ENCODE measurements at places on chromosomes 1 and 21.

- DNase-seq: no peak
Measured at GRCh38 chr1:81458186-81458585, 342.5 kb upstream of the ADGRL2 start.

DNA sequence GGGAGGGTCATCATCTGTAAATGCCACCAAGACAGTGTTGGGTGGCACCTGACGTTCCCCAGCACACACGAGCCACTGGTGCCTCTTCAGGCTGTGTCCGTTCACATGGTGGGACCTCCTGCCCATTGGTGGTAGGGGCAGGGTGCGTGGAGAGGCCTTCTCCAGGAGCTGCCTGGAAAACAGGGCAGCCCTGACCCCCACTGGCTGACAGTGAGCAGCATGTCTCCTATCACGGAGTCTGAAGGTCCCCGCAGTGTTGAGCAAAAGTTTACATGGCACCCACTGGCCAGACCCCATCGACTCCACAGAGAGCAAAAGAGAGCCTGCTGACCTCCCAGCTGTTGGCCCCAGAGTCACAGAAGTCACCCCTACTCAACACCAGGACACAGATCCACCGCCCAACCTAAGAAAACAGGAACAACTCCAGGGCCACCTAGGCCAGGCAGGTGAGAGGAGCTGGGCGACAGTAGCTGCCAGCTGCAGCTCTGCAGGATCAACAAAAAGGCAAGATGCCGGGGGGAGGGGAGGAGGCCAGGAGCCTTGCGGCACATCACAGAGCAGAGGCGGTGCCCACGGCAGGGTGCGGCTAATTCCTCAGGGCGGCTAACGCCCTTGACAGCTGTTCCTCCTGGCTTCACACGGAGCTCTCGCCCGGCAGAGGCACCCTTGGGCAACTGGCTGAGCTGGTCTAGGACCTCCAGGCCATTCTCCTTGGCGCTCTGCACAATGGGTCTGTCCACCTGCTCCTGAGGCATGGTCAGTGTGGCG is 14.4 kb upstream of the IFI6 start:
- DNase-seq: no peak

- no peak for DNase-seq
Measured at GRCh38 chr1:30450818-30451233, 272.6 kb downstream of the MATN1 start.

DNA sequence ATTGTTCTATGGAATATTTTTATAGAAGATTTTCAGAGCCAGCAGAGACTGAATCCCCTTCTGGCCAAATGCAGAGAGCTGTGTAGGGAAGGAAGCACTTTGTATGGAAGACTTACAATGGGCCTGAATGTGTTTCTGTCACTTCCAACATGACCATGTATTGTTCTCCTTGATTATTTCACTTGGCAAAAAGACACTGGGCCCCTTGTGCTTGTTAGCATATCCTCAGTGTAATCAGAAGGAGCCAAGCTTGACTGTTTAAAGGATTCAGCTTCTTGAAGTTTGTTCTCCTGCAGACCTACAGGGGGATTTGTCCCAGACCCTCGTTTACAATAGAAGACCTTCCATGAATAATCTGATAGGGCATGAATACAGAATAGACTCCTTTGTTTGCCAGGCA is 48.1 kb upstream of the UBE2U start:
- DNase-seq: no peak

GRCh38 chr21:14683063-14683462 is 136.9 kb upstream of the SAMSN1 start:
- no peak for DNase-seq

DNA sequence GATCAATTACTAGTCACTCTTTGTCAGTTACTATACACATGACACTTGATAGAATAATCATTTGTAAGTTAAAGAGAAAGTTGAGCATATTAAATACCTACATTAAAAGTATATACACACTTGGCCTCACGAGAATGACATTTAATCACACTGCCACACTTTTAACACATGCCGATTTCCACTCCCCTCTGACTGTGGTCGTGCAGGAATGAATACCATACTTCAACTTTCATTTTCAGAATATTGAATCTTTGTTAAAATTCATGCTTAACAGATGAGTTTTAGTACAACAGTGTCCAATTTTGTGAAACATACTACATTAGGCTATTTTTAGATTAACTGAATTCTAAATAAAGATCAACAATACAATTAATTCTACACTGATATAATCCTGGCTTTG is 78.2 kb upstream of the SDC3 start:
- DNase-seq: no peak

DNA sequence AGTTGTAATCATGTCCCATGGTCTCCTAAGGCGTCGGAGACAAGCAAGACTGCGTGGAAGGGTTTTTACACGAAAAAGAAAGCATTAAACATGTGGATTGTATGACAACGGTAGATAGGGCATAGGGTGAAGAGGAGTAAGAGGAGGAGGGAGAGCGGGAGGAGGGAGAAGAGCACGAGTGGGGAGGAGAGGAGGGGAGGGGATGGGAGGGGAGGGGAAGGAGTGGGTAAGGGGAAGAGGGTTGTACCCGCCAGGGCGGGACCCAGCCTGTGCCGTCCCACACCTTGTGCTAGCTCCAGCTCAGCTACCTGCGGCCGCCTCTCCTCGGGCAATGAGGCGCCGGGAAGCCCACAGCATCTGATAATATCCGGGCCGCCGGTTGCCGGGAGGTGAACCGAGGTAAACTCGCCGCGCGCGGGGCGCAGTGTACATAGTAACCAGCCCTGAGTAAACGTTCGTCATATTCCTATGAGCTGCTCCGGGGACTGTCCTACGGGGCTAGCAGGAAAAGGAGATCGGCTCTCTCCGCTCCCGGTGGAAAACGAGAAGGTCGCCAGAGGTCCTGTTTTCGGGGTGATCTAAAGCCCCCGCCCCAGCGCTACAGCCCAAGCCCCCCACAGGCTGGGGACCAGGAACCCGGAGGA is 449 bp upstream of the RCAN3 start:
- DNase-seq: peak; percentile 77

DNA sequence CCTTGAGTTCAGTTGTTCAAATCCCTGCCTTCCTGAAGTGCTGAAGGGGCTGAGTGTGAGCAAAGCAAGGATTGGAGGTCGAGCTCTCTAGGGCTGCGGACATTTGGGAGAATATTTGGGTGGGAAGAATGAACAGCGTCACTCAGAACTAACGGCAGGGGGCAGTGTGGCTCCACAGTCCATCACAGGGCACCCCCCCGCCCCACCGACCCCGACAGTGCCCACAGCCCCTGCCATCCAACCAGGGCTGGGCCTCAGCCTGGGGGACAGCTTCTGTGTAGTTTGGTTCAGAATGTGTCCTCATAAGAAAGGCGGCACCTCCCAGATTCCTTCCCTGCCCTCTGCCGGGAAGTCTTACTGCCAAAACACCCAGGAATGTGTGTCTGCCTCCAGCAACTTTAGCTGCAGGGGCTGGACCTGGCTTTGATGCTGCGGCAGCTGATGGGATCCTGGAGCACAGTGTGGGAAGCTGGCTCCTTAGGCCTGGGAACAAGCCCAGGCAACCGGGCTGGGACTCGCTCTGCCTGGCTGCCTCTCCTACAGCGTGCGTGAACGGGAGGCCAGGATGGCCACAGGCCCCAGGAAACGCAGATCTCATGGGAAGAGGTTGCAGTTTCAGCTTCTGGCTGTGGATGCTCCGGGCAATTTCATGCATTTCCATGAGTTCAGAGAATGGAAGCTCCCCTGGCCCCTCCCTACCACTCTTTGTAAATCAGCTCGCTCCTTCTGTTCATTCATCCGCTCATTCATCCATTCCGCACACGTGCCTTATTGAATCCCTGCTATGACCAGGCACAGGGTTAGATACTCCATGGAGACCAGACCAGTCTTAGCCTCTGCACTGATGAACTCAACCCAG is 104.9 kb upstream of the TMPRSS2 start:
- no peak for DNase-seq

DNA sequence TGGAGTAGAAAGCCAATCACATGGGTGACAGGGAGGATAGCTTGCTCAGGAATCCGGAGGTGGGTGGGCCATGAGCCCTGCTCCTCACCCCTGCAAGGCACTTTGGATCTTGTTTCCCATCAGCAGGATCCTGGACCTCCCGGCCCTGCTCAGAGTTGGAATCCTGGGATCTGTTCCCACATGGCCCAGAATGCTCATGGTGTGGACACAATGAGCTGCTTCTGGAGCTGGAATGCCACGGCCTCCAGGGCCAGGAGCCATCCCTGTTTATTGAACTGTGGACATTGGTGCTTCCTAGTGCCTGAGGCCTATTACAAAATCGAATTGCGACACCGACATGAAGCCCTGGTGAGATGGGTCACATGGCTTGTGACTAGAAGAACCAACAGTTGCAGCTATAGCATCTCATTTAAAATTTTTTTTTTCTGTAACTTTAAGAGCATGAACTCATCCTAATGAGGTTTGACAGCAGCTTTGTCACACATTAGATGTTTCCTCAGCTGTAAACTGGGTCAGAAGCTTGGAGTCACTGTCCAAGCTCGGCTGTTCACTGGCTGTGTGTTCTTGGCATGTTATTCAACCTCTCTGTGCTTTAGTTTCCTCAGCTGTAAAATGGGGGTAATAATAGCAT is 40.4 kb upstream of the GOLT1A start:
- DNase-seq: no peak

- DNase-seq: no peak
Measured at GRCh38 chr1:151292207-151293030, 10.3 kb downstream of the ZNF687 start.

DNA sequence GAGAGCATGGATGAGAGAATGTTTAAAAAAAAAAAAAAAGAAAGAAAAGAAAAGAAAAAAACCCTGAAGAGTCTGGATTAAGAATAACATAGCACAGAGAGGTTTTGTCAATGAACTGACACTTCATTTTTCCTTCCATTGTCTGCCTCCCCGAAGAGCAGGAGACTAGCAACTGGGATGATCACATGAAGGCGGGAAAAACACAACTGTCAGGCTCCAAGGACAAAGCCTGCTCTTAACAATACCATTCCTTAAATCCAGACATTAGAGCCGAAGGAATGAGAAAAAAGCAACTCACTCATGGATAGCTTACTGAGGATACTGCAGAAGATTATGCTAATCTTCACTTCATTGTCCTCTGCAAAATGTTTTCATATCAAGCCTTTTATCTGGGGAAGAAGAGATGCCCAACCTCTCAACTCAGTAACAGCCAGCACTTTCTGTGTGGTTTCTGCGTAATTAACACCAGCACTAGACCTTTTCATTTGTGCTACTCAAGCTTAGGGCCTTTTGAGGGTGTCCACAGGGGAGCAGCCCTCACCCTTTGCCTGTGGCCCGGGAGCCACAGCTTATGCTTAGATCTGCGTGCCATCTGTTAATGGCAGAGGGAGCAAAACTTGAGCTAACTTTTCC is 182.3 kb downstream of the BARHL2 start:
- no peak for DNase-seq

DNA sequence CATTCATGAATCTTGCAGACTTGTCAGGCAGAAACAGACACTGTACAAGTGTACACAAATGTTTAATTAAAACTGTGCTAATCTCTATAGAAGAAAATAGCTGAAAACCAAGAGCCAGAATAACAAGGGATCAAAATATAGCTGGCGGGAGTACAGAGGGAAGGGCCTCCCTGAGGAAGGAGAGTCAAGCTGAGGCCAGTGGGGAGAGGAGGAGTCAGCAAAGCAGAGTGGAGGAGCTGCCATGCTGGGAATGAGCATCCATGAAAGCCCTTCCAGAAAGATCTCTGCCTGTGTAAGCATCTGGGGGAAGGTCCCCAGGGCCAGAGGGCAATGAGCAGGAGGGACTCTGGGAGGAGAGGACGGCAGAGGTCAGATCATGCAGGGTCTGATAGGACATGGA is 15.1 kb downstream of the SLAMF8 start:
- DNase-seq: no peak

GRCh38 chr1:111347026-111347425 is 56.4 kb downstream of the CHIA start:
- no peak for DNase-seq

DNA sequence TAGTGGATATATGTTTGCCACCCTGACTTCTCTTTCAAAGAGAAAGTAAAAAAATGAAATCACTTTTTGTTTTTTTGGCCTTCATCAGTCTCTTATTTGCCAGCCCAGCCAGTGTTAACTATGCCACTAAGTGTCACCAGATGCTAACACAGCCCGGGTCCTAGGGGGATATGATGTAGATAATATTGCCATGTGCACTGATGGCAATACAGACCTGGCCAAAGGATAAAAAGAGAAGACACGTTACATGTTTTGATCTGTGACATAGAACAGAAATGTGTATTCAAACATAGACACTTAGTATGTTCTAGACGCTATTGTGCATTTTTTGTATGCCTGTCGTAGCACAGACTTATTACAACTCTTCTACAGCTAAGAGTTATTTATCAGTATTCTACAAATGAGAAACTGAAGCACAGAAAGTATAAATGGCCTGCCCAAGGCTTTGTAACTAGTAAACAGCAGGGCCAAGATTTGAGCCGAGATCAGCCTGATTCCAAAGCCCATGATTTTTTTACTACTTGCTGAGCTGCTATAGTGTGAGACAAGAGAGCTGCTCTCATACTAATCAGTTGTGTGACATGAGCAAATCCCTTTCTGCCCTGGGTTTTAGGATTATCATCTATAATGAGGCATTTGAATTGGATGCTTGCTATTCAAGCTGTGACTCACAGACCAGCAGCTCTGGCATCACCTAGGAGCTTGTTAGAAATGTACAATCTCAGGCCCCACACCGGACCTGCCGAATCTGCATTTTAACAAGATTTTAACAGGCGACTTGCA is 6.3 kb downstream of the LRRC53 start:
- DNase-seq: no peak

GRCh38 chr1:207856276-207857023 is 54.5 kb downstream of the CD34 start:
- no peak for DNase-seq

- no peak for DNase-seq
Measured at GRCh38 chr1:107532318-107532717, 391.5 kb downstream of the NTNG1 start.

GRCh38 chr1:151493042-151493441 is 18.1 kb upstream of the CGN start:
- DNase-seq: no peak

- no peak for DNase-seq
Measured at GRCh38 chr1:46645815-46646214, 22.3 kb downstream of the ATPAF1 start.

DNA sequence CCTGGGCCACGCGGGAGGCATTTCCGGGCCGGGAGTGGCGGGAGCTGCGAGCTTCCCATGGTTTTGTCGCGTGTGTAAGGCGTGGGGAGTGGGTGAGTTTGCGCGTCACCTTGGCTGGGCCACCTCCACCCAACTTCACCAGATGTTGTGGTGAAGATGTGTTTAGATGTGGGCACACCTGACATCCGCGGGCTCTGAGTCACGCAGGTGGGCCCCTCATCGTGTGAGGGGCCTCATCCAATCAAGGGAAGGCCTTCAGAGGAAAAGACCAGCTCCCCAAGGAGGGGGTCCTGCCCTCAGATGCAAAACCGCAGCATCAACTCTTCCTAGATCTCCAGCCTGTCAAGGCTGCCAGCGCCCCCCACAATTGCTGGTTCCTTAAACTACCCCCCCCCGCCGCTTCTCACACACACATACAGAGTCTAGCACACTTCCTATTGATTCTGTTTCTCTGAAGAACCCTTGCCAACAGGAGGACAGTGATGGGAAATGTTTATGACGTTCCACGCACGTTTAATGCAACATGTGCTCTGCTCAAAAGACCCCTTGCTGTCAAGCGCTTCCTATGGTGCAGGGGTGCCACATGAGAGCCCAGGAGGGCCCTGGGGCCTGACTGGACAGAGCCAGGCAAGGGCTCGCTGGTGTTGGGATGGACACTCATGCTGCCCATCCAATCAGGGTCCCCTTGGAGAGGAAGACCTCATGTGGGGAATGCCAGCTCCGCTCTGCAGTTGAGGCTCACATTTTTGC is 11.9 kb downstream of the ACTRT2 start:
- DNase-seq: peak; percentile 47

GRCh38 chr21:38443110-38443509 is 55.2 kb downstream of the ERG start:
- DNase-seq: no peak

- DNase-seq: no peak
Measured at GRCh38 chr1:226304291-226304955, 4.5 kb downstream of the LIN9 start.

Measured in CD4-positive, alpha-beta T cell (primary cell).